ENCODE measurements at places on chromosomes 13 and 19.

GRCh38 chr13:51218626-51219025 lies 3.6 kb upstream of the FAM124A start:
- DNase-seq = no peak

DNA sequence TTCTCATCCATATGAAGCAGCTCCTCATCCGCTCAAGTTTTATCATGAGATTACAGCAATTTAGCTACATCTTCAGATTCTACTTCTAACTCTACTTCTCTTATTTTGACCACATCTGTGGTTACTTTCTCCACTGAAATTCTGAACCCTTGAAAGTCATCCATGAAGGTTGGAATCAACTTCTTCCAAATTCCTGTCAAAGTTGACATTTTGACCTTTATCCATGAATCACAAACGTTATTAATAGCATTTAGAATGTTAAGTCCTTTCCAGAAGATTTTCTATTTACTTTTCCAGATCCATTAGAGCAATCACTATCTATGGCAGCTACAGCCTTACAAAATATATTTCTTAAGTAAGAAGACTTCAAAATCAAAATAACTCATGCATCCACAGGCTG lies 421.7 kb upstream of the GPC6 start:
- no peak for DNase-seq

- no peak for DNase-seq
These were observed 379.6 kb downstream of the TSHZ3 start for GRCh38 chr19:30969591-30969990.

DNA sequence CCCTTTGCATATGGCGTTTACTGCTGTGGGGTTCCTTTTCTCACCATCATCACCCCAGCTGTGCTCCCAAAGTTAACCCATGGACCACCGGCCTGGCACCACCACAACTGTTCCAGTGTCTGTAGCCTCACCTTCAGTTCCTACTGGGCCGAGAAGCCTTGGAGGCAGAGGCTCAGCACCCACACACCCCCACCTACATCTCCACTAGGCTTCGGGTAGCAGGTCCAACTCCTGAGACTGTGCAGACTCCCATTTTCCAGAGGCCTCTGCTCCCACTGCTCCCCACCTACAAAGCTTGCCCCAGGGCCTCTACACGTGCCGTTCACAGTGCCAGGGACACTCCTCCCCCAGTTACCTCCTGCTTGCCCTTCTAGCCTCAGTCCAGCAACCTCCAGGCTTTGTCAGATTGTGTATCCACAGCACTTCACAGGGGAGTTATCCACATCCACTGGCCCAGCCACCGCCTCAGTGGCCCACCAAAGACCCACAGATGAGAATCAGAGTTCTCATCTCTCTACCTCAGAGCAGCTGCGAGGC lies 14.1 kb downstream of the SLC27A5 start:
- no peak for DNase-seq

GRCh38 chr19:49636233-49636932 lies 3.6 kb downstream of the RRAS start:
- no peak for DNase-seq

GRCh38 chr13:78028960-78029359 lies 110.3 kb upstream of the EDNRB start:
- DNase-seq = no peak

GRCh38 chr13:67204764-67205163 lies 25.4 kb downstream of the PCDH9 start:
- DNase-seq = no peak

DNA sequence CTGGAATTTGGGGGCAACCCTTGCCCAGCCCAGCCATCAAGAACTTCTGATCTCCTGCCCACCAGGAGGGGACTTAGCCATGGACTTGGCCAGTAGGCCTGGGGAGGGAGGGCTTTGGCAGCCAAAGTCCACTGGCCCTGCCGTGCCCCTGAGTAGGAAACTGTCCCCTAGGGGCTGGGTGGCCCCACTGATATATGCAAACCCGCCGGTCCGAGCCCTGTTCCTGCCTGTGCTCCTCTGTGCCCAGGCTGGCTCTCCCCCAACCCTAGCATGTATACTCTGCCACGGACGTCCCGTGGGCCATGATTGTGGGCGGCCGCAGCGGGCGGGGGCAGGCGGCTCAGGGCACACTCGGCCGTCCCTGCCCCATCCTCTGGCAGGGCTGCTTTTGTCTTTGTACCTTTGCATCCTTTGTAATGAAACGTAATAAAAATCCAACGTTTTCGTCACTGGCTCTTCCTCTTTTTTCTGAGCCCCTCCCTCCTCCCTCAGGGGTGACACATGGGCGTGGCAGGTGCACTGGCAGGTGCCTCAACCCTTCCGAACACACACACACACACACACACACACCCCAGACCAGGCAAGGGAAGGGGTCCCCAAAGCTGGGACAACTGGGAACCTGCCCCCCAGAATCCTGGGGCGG lies 9.1 kb downstream of the COMP start:
- DNase-seq = no peak

- no peak for DNase-seq
These were observed 216.0 kb upstream of the SERP2 start for GRCh38 chr13:44157606-44158005.

DNA sequence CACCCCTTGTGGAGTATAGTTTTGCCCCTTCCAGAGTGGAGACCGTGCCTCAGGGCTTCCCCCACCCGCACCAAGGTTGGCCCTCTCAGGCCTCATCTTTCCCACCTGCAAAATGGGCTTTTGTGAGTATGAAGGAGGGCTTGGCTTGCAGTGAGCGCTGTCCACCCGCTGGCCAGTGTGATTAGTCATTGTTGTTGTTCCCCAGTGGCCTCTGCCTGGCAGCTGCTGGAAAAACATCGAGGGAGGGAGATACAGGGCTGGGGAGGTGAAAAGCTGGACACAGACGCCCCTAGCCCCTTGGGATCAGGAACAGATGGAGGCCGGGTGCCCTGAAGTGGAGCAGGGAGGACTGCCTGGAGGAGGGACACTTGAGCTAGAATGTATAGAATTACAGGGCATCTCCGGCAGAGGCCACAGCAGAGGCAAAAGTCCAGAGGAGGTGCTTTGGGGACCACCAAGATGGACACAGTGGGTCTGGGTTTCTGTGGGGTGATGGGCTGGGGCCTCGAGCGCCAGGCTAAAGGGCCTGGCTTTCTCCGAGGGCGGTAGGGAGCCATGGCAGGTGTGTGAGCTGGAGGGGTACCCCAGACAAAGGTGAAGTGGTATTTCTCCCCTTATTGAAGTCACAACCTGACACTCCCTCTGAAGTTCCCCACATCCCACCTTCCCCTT lies 3.9 kb upstream of the IL12RB1 start:
- no peak for DNase-seq

GRCh38 chr13:51794964-51795363 lies 9.0 kb downstream of the DHRS12 start:
- DNase-seq = no peak

DNA sequence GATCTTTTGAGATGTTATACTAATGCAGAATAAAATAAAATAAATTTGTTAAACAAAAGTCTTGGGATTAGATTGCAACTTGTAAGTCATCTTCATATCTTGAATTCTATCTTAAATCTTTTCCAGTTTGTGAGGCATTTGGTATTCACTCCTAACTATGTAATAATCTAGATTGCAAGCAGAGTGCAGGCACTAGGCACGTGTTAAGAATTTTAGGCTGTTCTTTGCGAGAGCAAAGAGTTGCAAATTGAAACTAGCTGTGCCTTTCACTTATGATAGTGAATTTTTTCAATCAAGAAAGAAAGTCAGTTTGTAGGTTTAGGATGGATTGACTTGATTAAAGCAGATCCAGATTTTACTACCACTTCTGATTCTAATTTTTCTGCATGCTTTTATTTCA lies 264.1 kb upstream of the SPRY2 start:
- DNase-seq = no peak

DNA sequence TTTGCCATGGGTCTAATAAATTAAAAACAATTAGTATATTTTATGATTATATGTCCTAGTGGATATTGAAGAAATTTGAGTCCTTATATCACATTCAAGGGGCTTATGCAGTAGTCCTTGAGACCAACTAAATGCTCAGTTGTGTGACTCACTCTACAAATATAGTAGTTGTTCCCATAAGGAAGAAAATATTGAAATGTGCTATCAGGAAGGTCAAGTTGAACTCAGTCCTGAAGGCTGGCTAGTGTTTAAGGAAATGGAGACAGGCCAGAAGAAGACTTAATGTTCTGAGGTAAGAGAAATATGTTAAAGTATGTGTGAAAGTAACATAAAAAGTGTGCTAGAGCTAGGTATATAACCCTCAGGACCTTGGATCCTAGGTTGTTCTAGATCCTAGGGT lies 766.1 kb upstream of the GPC6 start:
- no peak for DNase-seq

- no peak for DNase-seq
These were observed 280.1 kb upstream of the TMTC4 start for GRCh38 chr13:100954430-100955305.

DNA sequence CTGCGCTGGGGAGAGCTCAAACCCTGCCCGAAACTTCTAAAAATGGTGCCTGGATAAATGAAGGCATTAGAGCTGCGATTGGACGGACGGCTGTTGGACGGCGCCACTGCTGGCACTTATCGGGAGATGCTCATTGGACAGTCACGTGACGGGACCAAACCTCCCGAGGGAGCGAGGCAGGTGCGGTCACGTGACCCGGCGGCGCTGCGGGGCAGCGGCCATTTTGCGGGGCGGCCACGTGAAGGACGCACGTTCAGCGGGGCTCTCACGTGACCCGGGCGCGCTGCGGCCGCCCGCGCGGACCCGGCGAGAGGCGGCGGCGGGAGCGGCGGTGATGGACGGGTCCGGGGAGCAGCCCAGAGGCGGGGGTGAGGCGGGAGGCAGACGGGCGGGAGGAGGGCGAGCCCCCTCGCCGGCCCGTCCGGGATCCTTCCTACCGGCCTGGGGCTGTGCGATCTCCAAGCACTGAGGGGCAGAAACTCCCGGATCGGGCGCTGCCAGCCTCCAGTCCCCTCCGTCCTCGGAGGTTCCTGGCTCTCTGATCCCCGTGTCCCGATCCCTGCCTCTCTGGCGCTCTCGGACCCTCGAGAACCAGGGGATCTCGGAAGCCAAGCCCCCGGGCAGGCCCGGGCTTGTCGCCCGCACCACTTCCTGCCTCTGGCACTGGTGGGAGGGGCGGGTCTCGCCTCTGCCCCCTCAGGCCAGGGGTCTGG lies at the start of gene BAX:
Gene BAX (plus strand): TSS at position 281 of the 713 bp plus-strand sequence. CDS start 54 bp downstream, at position 335.
- DNase-seq = no peak

DNA sequence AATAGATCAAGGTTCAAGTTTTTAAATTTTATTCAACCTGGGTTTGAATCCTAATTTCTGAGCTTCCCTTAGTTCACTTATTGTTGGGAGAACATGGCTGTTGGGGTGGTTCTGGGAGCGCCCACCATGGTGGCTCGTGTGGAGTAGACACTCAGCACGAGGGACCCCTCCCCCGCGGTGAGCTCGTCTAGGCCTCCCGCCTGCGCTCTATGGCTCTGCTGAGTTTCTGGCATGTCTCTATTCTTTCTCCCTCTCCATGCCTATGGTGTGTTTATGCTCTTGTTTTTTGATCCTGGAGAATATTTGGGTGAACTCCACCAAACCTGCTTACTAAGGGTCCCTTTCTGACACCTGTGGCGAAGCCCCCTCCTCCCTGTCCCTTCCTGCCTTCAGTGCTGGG lies 1.6 kb upstream of the EPN1 start:
- DNase-seq = no peak

- DNase-seq = no peak
These were observed 23.0 kb downstream of the ZNF568 start for GRCh38 chr19:36939153-36939552.

GRCh38 chr13:78334059-78334458 lies 269.3 kb downstream of the POU4F1 start:
- DNase-seq = no peak

- DNase-seq = no peak
These were observed 277.0 kb downstream of the ZNF536 start for GRCh38 chr19:30648866-30649862.

All from AG04449 (cell line).